ENCODE measurements at places on chromosomes 13 and 19.

DNA sequence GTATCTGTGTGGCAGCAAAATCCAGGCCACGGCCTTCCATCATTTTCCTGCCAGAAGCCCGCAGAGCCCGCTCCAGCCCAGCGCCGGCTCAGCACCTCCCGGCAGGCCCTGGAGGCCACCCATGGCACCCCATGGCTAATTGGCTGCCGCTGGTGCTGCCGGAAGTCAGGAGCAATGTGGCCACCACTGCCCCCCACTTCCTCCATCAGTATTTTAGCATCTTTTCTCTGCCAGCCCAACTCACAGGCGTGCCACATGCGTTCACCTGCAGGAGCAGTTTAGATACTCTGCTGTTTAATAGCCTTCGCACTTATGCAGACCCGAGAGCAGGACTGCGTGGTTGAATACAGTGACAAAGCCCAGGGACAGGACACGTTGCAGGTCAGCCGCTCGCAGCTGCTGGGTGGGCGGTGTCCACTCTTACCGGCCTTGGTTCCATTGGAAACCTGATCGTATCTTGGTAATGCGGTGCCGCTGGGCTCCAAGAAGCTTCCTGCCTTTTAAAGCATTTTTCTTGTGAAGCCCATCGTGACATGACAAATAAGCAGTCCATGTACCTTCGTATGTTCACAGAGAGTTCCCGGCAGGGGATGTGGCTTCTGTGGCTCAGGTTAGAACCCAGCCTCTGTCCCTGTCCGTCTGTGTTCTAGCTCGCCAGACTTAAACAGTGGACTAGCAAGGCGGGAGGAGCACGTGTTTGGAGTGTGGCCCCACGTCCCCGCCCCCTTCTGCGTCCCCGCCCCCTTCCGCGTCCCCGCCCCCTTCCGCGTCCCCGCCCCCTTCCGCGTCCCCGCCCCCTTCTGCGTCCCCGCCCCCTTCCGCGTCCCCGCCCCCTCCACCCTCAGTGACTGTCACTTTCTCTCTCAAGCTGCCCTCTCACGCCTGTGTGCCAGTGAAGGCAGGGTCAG lies 162.0 kb upstream of the SOX1 start:
- DNase-seq, result no peak

GRCh38 chr19:17997969-17998826 lies 9.8 kb upstream of the ARRDC2 start:
- DNase-seq, result no peak

- no peak for DNase-seq
Observed at GRCh38 chr13:34617473-34618083, 324.5 kb upstream of the NBEA start.

GRCh38 chr13:23639674-23640073 lies 69.5 kb downstream of the TNFRSF19 start:
- no peak for DNase-seq

- DNase-seq, result no peak
Observed at GRCh38 chr19:17775245-17775927, 19.6 kb upstream of the B3GNT3 start.

DNA sequence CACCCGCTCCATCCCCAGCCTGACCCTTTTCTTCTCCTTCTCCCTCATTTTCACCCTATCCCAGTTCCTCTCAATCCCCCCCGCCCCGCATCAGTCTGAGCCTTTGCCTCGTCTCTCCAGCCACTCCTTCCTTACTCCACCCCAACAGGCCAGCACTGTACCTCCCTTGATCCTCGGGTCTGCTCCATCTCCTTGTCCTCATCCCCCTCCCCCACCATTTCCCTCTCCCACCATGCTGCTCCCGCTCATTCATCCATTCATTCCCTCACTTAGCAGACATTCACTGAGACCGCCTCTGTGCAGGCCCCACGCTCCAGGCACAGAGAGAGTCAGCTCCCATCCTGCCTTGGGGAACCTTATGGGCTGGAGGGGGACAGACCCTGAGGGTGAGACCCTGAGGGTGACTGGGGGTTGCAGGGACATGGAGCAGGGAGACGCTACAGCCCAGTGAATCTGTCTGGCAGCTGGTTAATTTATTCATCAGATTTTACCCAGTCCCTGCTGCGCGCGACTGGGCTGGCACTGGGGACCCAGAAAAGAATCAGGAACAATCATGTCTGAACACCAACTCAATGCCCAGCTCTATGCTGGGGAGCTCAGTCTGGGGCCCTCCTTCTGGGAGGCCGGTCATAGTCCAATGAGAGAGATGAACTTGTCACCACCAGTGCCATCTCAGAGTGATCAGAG lies 881 bp downstream of the ARHGAP33 start:
- no peak for DNase-seq

GRCh38 chr13:109500146-109500773 lies 286.1 kb downstream of the IRS2 start:
- DNase-seq, result no peak

DNA sequence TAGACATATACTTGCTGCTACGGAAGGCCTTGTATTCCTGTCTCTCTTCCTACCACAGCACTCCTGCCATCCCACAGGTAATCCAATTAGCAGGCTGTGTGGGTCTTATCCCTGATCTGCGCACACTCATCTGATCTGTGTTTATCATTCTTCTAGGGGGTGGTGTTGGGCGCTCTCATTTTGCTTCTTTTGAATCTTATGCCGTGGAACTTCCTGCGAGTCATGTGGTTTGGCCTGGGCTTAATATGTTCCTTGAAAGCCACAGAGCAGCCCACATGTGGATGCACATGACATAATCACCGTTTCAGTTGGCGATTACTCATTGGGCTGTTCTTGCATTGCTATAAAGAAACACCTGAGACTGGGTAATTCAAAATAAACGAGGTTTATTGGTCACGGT lies 7.5 kb downstream of the RASA3 start:
- peak; percentile 76 for DNase-seq

DNA sequence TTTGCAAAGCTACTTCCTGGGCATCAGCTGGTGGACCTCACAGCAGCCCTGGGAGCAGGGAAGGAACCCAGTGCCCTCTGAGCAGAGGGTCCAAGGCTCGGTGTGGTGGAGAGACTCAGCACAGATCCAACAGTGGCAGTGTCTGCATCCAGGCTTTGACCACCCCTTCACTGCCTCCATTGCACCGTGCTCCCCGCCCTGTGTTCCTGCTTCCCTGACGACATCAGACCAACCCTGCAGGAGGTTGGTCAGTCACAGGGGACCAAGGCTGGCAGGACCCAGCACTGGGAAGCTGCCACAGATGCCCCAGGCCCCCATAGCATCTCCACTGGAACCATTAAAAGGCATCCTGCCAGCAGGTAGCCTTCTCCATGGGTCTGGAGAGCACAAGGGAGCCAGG lies 7.8 kb upstream of the VSTM2B start:
- DNase-seq, result no peak

DNA sequence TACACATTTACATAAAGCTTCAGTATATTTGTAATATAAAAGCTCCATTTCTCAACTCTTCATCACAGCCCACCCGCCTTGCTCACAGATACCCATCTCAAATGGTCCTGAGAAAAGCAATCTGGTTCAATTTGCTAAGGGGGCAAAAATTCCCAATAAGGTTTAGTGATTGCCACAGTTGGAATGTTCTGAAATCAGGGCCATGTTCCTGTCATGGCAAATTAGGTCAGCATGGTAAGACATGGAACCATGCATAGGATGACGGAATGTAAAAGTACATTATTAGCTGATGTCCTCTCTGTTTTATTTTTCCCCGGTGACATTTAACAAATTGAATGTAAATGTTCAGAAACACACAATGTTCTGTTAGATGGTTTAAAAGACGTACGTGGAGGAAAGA lies 274.3 kb downstream of the MZT1 start:
- DNase-seq, result no peak

DNA sequence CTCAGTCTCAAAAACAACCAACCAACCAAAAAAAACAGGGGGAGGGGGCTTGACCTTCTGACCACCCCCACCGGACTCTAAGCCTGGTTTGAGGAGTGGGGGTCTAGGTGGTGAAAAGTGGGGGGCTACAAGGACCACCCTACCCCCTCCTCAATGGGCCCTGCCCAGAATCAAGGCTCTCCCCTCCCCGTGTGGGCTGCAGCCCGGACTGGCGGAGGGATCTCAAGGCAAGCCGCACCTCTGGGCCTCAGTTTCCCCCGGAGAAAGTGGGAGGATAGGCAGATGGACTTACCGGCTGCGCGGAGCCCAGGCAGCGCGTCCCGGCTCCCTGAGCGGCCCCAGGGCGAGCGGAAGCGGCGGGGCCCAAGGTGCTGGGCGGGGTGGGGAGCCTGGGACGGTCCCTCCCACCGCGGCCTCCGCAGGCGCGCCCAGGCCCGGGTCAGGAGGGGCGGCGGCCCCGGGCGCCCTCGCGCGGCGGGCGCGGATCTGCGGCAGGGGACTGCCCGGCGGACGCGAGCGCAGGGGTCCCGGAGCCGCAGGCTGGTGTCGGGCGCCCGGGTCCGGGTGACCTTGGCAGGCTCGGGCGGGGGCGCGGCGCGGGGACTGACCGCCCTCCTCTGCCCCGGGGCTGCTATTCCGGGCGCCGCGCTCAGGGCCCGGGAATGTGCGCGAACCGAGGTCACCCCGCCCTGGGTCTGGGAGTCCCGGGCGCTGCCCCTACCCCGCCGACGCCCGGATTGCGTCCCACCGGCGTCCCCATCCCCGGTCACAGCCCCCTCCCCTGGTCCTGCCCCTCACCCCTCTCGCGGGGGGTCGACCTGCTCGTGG lies at the start of gene ADAMTSL5:
ADAMTSL5 (minus strand) TSS at position 349 of the 828 bp plus-strand sequence. CDS start 2,076 bp downstream, outside the sequence.
- DNase-seq, result peak; percentile 91

- DNase-seq, result no peak
Observed at GRCh38 chr19:41407271-41407670, 9.7 kb downstream of the BCKDHA start.

DNA sequence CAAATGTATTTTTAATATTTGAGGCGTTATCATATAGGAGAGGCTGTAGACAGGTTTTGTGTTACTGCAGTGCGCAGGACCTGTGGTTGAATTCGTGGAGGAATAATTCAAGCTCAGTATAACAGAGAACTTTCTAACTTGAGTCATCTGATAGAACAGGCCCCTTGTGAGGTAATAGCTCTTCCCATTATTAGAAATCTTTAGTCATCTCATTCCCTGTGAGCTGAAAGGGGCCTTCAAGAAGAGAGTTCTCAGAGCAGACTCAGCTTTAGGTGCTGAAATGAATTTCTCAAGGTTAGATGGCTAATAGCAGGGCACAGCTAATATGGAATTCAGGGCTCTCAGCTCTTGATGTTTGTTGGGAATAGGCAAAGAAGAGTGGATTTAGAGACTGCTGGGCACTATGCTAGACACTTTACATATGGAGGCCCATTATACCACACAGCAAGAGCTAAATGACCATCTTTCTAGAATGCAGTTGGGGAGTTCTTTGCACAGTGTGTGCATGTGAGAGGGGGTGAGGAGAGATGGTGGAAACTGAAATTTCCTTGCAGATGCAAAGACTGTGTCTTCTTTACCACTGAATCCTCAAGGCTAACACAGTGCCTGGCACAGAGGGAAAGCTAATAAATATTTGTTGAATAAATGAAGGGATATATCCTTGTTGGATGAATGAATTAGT lies 89.5 kb downstream of the DGKH start:
- no peak for DNase-seq

DNA sequence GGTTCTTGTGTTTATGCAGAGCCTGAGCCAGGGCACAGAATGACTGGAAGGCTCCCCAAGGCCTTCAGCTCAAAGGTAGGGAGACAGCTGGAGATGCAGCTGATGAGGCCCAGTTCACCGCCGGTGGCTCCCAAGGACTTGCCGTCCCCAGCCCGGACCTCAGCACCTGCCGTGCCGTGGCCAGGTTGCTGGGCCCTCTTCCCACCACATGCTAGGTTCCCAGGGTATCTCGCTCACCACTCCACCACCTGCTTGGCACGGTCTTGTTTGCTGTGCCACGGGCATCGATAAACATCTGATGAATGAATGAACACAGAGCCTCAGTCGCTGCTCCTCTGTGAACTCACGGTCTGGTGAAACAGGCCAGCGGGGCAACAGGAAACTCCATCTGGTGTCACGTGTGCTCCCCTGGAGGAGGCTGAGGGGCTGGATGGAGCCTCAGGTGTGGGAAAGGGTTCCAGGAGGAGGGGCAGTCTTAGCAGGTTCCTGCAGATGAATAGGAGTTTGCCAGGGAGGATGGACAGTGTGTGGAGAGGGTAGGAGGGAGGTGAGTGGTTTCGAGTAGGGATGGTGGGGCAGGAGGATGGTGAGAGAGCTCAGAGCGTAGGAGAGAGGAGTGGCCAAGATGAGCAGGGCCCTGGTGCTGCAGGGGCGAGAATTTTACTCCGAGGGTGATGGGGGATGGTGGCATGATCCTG lies 3.6 kb upstream of the KLK14 start:
- no peak for DNase-seq

DNA sequence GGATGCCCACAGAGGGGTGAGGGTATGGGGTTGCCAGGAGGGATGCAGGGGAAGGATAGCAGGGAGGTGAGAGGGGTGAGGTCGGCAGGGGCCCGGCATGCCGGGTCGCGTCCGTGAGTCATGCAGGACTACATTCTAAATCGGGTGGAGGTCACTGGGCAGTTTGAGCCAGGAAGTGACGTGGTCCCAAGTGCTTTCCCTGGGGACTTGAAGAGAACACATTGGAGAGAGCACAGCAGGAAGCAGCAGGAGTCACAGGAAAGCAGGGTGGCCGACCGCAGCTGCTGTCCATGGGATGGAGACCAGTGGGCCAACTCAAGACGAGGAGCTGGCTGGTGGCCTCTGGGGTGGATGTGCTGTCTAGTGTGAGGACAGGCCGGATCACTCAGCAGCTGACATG lies 92.0 kb upstream of the WASF3 start:
- no peak for DNase-seq

DNA sequence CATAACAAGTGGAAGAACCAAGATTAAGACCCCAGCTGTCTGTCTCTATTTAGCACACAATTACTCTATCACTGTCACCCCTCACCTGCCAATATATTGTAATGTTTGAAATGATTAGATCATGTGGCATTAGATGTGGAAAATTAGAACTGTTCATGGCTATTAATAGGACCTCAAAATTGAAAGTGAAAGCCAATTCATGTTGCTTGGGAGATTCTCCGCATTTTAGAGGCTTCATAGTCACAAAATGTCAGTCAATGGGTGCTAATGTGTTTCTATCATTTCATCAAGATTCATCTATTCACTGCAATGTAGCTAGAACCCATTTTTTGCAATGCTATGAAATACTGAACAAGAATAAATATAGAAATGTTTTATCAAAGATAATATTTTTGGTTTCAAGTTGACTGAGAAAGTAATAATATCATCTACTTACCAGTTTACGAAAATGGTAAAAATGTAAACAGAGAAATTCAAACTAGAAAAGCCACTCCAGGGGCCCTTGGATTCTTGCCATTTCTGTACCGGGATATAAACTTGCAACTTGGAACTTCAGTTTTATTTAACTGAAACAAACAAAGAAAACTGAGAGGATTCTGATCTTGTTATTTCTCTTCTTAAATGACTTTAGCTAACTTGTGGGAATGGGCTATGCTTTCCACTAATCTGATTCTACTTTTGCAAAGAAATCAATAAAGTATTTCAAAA lies 388.6 kb downstream of the DCT start:
- no peak for DNase-seq

- peak; percentile 39 for DNase-seq
Observed at GRCh38 chr13:102399791-102400674, 1.8 kb downstream of the FGF14 start.

GRCh38 chr19:917323-918151 lies at the start of gene KISS1R:
Gene KISS1R, plus strand, starts transcription at chr19:917333. Its CDS starts 170 bp downstream, at chr19:917503.
- peak; percentile 77 for DNase-seq

- DNase-seq, result peak; percentile 69
Observed at GRCh38 chr19:58009666-58010301, 7.2 kb upstream of the ZNF606 start.
